Testis (tissue), 5 donors: ENCODE measurements at places on chromosomes 13 and 19. TPM values are rescaled to one million over a fixed set of nuclear protein-coding genes. Genes with fewer than 3 reads are reported as not detected.
A peak's percentile ranks its signal among the peaks of the same experiment; 100 is the strongest.

WDR87 gene
- 22.0 TPM for polyA plus RNA-seq

- DNase-seq = peak; percentile 80
Measured at GRCh38 chr13:113836768-113837559, 26.9 kb downstream of the GAS6 start.

ZNF554 gene
- polyA plus RNA-seq = 6.9 TPM

GRCh38 chr19:18841400-18841799, 9.6 kb downstream of the UPF1 start:
- DNase-seq = no peak

DNA sequence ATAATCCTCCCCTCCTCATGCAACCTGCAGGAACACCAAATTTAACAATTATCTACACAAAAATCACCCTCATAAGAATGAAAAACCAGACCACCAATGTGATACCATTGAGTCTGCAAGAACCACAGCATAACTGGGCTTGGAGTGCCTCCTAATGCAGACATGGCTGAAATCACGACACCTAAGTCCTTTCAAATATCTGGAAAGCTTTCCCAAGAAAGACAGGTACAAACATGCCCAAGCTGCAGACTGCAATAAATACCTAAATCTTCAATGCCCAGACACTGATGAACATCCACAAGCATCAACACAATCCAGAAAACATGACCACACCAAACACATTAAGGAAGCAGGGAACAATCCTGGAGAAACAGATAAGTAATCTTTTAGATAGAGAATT, 417.1 kb downstream of the LMO7 start:
- DNase-seq = no peak

CACNG8 gene
- polyA plus RNA-seq = 0.36 TPM

NLRP4 gene
- 18.2 TPM for polyA plus RNA-seq

TGFBR3L gene
- polyA plus RNA-seq = 1.2 TPM

DNA sequence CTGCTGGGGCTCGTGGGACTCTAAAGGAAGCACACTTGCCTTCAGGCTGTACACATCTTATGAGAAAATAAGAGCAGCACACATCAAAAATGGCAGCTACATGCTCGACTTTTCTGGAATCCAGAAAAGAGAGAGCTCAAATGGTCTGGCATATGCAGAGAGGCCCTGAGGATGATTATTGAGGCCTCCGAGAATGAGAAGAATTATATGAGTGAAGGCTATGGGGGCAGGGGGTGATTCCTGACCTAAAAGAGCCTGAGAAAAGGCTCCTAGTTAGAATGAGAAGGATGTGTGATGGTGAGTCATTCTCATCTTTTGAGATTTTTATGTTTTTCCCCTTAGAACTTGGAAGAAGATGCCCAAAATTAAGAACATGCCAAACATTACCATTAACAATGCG, 97.1 kb downstream of the HSPH1 start:
- DNase-seq = no peak

GRCh38 chr13:95403349-95404140, 102.3 kb upstream of the ABCC4 start:
- peak; percentile 52 for DNase-seq

- DNase-seq = no peak
Measured at GRCh38 chr13:67278235-67278634, 48.1 kb upstream of the PCDH9 start.

GRCh38 chr13:110232756-110233155, 74.2 kb downstream of the COL4A1 start:
- DNase-seq = no peak

ZNF737 gene
- polyA plus RNA-seq = 4.6 TPM

TEKTIP1 gene
- polyA plus RNA-seq = 68.2 TPM

BST2 gene
- 71.4 TPM for polyA plus RNA-seq

ZNF724 gene
- 1.4 TPM for polyA plus RNA-seq

KLK14 gene
- 1.4 TPM for polyA plus RNA-seq

FKBP8 gene
- 571 TPM for polyA plus RNA-seq

GRCh38 chr13:97879646-97880310, 73.7 kb upstream of the IPO5 start:
- no peak for DNase-seq

GRCh38 chr19:53942001-53942786, 20.5 kb upstream of the CACNG8 start:
- peak; percentile 86 for DNase-seq

ZNF85 gene
- 9.5 TPM for polyA plus RNA-seq

GRCh38 chr13:47111499-47111898, 214.6 kb upstream of the HTR2A start:
- DNase-seq = no peak

SMIM44 gene
- not detected for polyA plus RNA-seq

- DNase-seq = peak; percentile 73
Measured at GRCh38 chr19:14004619-14005348, 1.3 kb downstream of the RFX1 start.

GRCh38 chr13:51419001-51419636, 33.7 kb downstream of the INTS6 start:
- no peak for DNase-seq

GRCh38 chr13:45199711-45200110, 1.1 kb downstream of the KCTD4 start:
- no peak for DNase-seq

GRCh38 chr13:32471187-32471922, 43.4 kb upstream of the N4BP2L1 start:
- peak; percentile 82 for DNase-seq

ADGRE2 gene
- polyA plus RNA-seq = 0.58 TPM

GRCh38 chr13:86601351-86601750, 802.1 kb upstream of the SLITRK6 start:
- DNase-seq = no peak

- DNase-seq = no peak
Measured at GRCh38 chr13:37382146-37382545, 216.4 kb downstream of the POSTN start.

DNA sequence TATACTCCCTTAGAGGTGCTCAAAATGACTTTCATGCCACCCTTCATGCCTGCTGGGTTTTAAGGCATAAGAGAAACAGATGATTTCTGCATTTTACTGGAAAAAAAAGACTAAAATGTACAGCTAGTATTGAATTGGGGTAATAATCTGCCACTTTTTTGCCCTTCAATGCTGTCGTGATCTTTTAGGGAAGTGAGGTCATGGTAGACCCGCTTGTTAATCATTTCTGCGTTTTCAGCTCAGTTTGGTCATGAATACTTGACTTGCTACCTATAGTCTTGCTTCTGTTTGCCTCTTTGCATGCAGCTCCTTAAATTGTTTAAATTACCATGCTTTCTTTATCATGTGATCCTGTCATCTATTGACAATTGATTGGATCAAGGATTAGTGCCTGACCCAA, 90.4 kb downstream of the PCCA start:
- no peak for DNase-seq

CYP4F8 gene
- polyA plus RNA-seq = 0.17 TPM

DNA sequence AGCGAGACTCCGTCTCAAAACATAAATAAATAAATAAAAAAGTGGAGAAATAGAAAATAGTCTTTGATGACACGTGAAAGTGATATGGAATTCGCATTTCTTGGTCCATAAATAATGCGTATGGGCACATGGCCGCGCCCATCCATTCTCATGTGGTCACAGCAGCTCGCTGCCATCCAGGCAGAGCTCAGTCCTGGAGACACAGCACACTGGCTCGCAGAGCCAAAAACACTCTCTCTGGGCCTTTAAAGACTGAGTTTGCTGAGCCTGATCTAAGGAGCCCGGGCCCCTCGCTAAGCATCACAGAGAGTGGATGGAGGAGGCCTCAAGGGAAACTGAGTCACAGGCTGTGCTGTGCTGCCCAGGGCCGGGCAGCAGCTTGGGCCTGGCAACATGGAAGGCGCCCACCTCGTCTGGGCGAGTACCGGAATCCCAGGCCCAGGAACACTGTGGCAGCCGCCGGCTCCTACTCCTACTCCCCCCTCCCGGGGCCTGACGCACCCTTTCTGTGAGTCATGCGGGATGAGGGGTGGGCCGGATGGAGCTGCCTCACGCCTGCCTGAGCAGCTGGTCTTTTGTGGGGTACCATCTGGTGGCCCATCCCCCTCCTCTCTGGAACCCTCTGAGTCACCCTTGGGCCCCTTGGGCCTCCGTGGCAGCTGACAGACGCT, 28.9 kb upstream of the CACTIN start:
- DNase-seq = no peak

GRCh38 chr19:17560205-17560595, 4.8 kb downstream of the COLGALT1 start:
- no peak for DNase-seq

DNA sequence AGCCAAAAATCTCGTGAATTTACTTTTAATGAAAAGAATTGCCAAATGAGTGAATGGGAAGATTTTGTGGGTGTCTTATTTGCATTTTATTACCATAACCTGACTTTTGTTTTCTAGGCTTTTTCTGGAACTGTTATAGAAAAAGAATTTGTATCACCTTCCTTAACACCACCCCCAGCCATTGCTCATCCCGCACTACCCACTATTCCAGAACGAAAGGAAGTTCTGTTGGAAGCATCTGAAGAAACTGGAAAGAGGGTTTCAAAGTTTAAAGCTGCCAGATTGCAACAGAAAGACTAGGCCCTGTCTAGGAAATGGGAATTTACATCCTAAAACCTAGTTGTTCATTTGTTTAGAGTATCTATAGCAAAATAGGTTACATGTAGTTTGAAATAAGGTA, 72.7 kb downstream of the URI1 start:
- no peak for DNase-seq

GRCh38 chr13:113099142-113099541, 6.4 kb upstream of the F7 start:
- no peak for DNase-seq

VPS36 gene
- polyA plus RNA-seq = 9.4 TPM

THSD8 gene
- polyA plus RNA-seq = 27.9 TPM

GRCh38 chr19:36093687-36094086, 17.3 kb upstream of the OVOL3 start:
- no peak for DNase-seq

- DNase-seq = peak; percentile 66
Measured at GRCh38 chr13:25085125-25085742, 10.7 kb upstream of the PABPC3 start.

DNA sequence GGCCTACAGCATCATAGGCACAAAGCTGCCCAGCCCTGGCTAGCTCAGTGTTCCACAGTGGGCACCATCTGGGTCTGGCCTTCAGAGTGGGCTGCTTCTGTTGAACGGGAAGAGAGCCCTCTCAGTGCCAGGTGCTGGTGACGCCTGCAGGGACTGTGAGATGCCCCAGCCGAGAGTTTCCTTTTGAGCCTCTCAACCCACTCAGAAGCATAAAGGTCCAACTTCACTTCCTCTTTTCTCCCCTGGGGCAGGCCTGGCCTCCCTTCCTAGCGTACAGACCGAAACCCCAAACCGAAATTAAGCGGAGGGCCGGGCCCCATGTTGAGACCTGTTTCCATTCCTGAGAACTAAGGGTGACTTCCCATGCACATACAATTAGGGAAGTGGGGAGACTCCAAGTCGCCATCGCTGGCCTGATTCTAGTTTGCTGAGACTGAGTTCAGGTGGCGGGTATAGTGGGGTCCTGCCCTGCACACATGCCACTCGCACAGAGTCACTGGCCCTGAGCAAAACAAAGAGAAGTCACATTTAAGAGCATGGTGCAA, 6.9 kb downstream of the RAB8A start:
- DNase-seq = no peak

DNA sequence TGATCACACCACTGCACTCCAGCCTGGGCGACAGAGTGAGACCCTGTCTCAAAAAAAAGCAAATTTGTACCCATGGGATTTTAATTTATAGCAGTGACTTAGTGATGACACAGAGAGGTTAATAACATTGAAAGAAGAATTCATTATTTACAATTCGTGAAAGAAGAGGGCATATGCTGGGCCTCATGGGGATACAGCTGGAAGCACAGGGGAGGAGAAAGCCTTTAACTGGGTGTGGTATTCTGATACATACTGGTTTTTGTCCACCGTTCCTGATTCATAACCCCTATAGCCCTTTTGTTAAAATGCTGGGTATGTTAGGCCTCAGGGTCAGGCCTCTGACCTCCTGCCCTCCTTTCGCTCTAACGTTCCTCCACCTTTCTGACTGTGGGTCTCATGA, 10.9 kb downstream of the ZNF264 start:
- no peak for DNase-seq

DNA sequence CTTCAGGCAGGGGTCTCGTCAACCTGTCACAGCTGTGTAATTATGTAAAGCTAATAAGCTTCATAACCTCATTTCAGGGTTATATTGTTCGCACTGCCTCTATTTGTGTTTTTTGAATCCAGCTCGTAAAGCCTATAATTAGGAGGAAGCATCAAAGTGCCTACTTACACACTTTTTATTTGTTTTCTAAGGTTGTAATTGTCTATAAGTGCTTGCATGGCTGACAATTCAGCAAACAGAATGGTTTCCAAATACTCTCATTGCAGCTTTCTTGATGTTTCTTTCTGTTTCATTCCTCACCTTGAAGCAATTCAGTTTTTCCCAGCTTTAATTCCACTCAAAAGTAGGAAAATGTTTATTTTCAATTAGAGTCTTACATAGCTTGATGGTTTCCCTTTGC, 336.3 kb downstream of the HS6ST3 start:
- no peak for DNase-seq

- DNase-seq = no peak
Measured at GRCh38 chr19:13975870-13976269, 23.6 kb downstream of the DCAF15 start.

GRCh38 chr13:52775511-52775910, 35.9 kb upstream of the CNMD start:
- no peak for DNase-seq

GFY gene
- polyA plus RNA-seq = 0.80 TPM

ZNF480 gene
- polyA plus RNA-seq = 3.3 TPM

- peak; percentile 43 for DNase-seq
Measured at GRCh38 chr19:49851456-49852259, 699 bp downstream of the PTOV1 start.

TEX29 gene
- 48.9 TPM for polyA plus RNA-seq

DNA sequence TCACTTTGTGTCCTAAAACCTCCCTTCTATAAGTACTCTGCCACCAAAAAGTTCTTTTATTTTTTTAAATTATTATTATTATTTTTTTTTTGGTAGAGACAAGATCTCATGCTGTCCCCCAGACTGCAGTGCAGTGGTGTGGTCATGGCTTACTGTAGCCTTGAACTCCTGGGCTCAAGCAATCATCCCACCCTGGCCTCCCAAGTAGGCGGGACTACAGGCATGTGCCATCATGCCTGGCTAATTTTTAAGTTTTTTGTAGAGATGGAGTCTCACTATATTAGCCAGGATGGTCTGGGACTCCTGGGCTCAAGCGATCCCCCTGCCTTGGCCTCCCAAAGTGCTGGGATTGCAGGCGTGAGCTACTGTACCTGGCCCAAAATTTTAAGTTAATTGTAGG, 29.1 kb upstream of the GPI start:
- DNase-seq = no peak
